Panc1 (cell line): ENCODE measurements at places on chromosomes 3 and 15. TPM values are rescaled to one million over a fixed set of nuclear protein-coding genes. Genes with fewer than 3 reads are reported as not detected.

GRCh38 chr3:55951388-55951787 is 464.3 kb upstream of the WNT5A start:
- no peak for DNase-seq

Gene SYNPR
- not detected for total RNA-seq

Gene GOLGA6L10
- 3.5 TPM for total RNA-seq

Gene CISH
- total RNA-seq = 0.57 TPM

DNA sequence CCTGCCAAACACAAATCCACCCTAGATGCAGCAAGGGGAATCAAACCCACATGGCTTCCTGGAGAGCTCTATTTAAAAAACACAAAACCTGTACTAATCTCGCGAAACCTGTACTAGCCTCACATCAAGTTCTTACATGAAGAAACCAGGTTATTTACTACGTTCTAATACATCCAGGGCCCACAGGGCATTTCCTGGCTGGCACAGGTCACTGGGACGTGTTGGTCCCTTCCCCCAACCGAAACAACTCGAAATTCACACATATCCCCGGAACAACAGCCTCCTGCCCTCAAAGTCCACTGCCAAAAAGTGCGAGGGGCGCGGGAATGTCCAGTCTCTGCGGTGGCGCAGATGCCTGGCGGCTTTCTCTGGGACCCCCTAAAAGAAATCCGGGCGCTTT is 955 bp downstream of the CDCP1 start:
- DNase-seq = no peak

Gene KLF15
- 0.10 TPM for total RNA-seq

GRCh38 chr3:60652829-60653228 is 598.4 kb downstream of the FHIT start:
- DNase-seq = no peak

DNA sequence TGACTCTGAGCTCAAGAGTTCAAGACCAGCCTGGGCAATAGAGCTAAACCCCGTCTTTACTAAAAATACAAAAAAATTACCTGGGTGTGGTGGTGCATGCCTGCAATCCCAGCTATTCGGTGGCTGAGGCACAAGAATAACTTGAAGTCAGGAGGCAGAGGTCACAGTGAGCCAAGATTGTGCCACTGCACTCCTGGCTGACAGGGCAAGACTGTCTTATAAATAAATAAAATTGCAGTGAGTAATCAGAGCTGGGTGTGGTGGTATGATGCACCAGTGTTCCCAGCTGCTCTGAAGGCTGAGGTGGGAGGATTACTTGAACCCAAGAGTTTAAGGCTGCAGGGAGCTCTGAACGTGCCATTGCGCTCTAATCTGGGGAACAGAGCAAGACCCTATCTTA is 55.9 kb upstream of the GCNT3 start:
- DNase-seq = no peak

Gene PATL2
- 0.49 TPM for total RNA-seq

DNA sequence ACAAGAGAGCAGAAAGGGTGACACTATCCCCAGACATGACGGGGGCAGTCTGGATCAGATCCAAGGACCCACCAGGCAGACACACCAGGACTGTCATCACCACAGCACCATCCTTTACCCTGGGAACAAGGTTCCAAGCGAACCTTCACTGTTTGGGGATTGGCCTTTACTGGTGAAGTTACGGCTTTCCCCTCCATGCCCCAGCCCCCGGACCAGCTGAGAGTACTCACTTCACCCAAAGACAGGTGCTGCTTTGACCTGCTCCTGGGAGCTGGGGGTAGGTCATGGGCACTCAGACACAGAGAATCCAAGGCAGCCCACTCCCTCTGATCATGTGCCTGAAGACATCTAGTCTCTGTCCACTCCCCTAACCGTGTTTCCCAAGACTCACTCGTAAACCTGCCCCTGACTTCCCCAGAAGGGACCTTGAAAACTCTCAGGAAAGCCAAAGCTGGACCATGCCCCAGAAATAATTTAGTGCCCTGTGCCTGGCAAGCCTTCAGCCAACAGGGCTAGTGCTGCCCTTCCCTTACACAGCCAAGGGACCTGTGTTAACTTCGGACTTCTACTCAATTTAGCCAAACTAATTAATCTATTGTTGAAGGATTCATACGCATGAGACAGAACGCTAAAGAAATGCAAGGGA is 2.8 kb downstream of the RRP9 start:
- no peak for DNase-seq

- DNase-seq = no peak
These were observed 42.0 kb downstream of the CD86 start for GRCh38 chr3:122097141-122097540.

DNA sequence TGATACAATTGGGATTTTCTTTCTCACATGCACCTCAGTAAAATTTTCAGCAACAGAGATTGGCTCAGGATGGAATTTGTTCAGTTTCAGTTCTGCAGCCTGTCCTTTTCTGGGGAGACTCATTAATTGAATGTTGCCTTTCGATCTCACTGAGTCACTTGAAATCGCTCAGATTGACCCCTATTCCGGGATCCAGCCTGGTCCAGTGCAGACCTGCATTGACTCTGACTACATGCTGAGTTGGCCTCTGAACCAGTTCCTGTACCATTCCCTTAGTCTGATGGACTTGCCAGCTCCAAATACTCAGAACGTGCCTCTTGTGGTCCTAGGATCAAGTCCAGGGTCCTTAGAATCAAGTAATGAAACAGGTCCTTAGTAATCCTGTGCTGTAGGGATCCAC is 9.4 kb downstream of the IGF1R start:
- DNase-seq = no peak

DNA sequence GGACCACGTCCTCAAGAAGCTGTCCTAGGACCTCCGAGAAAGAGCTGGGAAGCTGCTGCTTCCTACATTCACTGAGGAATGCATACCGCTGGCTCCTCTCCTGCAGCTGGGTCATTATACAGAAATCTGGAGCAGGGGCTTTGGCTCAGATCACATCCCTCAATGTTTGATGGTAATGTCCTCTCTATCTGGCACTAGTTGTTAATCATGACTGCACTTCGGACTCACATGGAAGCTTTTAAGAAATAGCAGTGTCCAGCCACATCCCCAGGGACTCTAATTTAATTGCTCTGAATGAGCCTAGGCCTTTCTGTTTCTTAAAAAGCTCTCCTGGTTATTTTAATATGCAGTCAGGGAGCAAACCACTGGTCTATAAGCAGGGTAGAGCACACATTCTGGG is 25.7 kb upstream of the MYRIP start:
- no peak for DNase-seq
